Left lung (tissue), 14 donors: ENCODE measurements at places on chromosomes 1 and 21.

DNA sequence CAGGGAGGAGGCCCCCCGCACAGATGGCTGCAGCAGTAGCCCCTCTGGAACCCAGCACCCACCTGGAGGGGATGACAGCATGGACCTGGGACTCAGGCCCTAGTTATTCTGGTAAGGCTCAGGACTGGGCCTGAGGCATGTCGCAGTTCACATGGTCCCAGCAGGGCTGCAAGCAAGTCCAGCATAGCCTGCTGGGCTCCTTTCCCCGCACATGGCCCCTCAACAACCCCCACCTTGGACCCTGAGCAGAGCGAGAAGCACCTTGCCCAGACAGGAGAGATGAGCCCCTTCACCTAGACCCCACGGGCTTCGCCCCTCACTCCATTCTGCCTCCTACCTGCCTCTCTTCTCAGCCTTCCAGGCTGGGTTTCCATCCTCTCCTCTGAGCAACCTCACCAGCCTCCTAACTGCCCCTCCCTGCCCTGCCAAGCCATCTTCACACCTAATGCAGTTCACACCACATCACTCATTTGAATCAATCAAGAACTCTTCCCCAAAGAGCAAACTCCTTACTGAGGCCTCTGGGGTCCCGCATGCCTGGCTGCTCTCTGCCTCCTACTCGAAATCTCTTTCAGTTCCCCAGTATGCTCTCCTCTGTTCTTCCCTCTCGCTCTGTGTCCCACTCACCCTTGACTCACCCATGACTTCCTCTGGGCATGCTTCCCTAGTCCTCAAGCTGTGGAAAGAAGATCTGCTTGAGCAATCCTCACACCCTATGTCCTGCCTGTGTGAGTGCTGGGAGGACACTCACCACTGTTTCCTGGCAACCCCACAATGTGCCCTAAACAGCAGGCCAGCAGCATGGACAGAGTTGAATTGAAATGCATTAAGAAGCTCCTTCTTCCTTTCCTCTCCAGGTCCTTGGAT lies 9.4 kb upstream of the THEMIS2 start:
- peak; percentile 85 for DNase-seq

GRCh38 chr21:41927727-41928409 lies 25.9 kb downstream of the C2CD2 start:
- DNase-seq = no peak

DNA sequence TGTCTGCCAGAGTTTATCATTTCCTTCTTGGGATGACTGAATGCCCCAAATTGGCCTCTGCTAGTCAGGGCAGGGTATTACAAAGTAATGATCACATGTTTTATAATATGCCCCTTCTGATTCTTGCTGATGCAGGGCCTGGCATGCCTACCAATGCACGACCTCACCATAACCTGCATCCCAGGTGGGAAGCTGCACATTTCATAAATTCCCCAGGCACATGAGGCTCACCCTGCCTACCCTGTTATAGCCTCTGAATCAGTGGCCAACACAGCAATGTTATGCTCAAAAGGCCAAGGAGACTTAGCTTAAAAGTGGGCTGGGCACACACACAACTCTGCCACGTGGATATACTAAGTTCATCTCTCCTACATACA lies 28.0 kb upstream of the XPR1 start:
- DNase-seq = no peak

DNA sequence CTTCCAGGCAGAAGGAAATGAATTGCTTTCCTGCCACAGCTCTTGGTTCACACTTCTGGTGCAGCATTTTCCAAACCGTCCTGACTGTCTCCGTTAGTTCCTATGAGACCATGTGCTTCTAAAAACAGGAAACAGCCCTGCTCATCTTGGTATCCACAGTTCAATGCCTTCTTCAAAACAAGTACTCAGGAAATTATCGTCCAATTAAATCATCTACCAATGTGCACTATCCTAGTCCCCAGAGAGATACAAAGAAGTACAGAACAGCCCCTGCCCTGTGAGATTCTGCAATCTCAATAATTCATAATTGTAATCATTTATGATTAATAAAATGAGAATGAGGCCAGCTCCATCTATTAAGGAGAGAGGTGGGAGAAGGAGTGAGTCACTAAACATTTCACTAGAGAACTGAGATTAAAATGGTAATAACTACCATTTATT lies 11.2 kb downstream of the CLEC20A start:
- no peak for DNase-seq

- DNase-seq = no peak
These were observed 87.9 kb downstream of the CDC14A start for GRCh38 chr1:100440075-100440809.

GRCh38 chr1:174247472-174247871 lies 88.2 kb downstream of the RABGAP1L start:
- DNase-seq = no peak

DNA sequence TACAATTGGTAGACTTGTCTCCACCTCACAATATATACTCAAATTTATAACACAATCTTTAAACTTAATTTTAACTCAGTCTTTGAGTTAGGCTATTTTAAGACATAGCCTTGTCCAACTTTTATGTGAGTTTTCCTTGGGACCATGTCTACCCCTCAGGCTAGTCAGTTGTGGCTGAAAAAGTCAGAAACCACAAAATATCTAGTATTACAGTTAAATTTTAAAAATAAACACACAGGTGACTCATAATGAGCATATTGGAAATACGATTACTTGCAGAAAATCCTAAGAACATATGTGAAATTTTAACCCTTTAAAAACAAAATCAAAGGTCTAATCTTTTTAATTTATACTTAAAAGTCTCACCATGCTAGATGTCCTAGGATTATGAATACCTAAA lies 4.8 kb upstream of the ASB17 start:
- no peak for DNase-seq

DNA sequence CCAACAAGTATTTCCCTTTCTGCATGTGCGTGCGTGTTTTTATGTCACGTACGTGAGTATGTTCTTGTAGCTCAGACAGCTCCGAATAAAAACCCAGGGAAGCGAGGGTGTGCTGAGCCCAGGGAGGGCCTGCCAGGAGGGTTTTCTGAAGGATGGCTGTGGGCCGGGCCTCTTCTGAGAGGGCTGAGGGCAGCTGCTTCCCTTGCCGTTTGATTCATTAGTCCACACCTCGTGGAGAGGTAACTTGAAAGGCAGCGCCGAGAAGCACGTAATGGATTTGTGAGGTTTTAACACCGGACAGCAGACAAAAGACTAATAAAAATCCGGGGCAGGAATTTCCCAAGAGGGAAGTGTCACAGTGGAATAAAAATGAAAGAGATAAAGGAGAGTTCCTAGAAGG lies 29.5 kb downstream of the CD247 start:
- peak; percentile 31 for DNase-seq

- no peak for DNase-seq
These were observed 7.6 kb upstream of the PLEKHO1 start for GRCh38 chr1:150142083-150142482.

- DNase-seq = peak; percentile 74
These were observed at the start of gene CCDC181 for GRCh38 chr1:169427081-169427641. Gene CCDC181 (minus strand): TSS chr1:169427474. CDS start chr1:169424927, 2,547 bp downstream.

- no peak for DNase-seq
These were observed 57.8 kb upstream of the KDM4A start for GRCh38 chr1:43592051-43592665.

GRCh38 chr1:6392809-6393399 lies 663 bp downstream of the ACOT7 start:
- DNase-seq = no peak

GRCh38 chr1:48873944-48874343 lies 97.3 kb upstream of the BEND5 start:
- DNase-seq = no peak

DNA sequence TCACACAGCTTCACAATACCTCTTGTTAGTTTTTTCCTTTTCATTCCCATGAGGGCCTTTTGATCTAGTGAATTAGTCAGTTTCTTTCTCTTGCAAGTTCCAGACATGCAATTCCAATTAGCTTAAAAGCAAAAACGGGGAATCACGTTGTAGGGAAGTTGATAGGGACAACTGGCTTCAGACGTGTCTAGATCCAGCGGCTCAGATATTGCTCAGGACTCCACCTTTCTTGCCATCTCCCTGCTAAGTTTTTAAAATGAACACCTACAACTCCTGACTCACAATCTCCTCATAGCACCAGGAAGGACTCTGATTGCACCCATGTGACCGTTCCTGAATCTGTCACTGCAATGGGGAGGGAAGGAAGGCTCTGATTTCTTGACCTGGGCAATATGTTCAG lies 63.8 kb upstream of the ARHGAP29 start:
- DNase-seq = no peak

DNA sequence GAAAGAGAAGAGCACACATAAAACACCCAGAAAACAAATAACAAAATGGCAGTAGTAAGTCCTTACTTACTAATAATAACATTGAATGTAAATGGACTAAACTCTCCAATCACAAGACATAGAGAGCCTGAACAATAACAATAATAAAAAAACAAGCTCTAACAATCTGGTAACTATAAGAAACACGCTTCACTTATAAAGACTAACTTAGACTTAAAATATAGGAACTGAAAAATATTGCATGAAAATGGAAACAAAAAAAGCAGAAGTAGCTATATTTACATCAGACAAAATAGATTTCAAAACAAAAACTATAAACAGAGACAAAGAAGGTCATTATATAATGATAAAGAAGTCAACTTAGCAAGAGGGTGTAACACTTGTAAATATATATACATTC lies 83.1 kb upstream of the LYPLAL1 start:
- no peak for DNase-seq

DNA sequence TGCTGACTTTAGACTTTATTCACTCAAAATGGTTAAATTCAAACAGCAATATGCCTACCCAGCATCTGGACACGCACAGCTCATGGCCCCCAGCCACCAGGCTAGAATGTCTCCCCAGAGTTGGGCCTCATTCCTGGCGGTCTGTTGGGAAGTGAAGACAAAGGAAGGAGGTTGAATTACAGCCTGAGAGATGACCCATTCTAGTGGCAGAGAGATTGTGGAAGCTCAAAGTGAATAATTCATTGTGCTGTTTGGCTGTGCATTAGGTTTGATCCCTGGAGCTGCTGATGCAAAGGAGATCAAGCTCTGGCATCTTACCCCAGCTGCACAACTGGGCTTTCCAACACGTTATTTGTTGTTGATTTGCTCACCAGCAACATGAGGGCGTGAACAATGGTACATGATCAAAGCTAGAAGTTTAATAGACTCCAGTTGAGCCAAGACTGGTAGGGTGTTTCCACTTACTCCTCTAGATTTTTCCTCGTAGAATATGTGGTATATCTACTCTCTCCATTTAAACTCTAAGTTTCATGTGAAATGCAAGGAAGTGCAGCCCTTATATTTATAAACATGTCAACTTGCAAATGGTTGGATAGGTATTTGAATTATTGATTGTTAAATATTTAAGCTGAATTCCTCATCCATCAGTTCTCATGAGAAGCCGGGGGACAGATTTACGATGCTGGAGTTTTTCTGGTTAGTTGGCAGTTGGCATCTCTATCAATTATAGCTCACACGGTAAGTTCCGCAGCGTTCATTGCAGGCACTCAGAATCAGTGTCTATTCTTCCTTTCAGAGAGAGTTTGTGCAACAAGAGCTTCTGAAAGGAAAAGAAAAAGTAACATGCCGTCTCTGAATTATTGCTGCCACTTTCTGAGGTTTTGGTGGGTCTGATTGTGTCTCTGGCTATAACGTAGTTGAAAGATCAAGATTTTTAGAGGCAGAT lies 222.7 kb downstream of the TM2D1 start:
- no peak for DNase-seq

- no peak for DNase-seq
These were observed 128.3 kb upstream of the HMGB4 start for GRCh38 chr1:33735624-33736023.

DNA sequence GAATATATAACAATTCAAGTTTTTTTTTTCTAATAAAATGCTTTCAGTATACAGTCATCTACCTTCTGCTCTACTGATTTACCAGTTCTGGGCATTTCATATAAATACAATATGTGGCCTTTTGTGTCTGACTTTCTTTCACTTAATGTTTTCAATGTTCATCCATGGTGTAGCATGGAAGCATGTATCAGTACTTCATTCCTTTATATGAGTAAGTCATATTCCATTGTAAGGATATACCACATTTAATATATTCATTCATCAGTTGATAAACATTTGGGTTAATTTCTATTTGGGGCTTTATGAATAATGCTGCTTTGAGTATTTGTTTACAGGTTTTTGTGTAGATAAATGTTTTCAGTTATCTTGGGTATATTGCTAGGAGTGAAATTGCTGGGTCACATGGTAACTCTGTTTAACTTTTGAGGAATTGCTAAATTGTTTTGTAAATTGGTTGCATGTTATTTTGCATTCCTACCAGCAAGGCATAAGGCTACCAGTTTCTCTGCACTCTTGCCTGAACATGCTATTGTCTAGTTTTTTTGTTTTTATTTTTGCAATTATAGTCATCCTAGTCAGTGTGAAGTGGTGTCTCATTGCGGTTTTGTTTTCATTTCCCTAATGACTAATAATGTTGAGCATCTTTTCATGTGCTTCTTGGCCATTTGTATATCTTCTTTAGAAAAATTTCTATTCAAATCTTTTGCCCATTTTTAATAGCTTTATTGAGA lies 206.1 kb downstream of the TM2D1 start:
- DNase-seq = no peak

DNA sequence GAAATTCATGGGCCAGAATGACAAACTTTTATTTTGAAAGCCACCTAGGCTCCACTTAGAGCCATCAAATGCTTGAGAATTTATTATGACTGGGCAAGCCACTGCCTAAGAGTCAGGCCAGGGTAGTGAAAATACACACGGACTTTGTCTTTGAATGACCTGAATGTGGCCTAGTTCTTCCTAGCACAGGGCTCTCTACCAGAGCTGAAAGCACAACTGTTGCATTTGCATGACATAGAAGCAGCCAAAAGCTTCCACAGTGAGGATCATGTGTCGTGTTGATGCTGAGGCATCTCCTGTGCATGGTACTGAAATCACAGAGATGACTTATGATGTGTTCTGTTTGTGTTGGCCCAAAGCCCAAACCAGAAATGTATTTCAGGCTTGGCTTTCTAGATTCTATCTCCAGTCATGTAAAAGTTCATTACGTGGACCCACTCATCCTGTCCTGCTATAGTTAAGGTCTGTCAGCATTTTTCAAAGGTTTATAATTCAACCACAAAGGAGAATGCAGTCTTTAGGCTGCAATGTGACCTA lies 164.0 kb upstream of the UBE2U start:
- peak; percentile 80 for DNase-seq

DNA sequence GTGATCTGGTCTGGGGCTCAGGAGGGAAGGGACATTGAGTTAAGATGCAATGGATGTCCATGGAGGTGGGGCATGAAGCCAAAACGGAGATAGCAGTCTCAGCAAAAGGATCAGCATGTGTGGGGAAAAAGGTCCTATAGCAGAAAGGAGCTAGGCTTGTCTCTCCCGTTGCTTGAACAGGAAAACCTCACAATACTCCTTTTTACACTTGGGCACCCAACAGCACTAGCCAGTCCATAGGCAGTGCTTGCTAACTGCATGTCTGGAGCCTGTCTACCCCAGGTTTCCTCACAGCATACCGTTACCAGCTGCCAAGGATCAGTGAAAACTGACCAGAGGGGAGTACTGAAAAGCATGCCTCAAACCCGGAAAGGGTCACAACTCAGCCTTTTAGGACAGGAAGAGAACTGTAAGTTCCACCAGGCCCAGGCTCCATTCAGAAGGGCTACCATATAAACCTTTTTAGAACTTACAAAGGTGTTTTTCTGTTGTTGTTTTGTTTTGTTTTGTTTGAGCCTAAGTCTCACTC lies 78.6 kb downstream of the JAK1 start:
- no peak for DNase-seq

- no peak for DNase-seq
These were observed 27.8 kb downstream of the COL18A1 start for GRCh38 chr21:45432575-45433255.

- DNase-seq = no peak
These were observed 11.3 kb downstream of the NIPAL3 start for GRCh38 chr1:24426744-24427544.

GRCh38 chr1:13662493-13662892 lies 37.5 kb upstream of the PRDM2 start:
- no peak for DNase-seq
